ENCODE measurements at places on chromosomes 6 and 20.
A peak's percentile ranks its signal among the peaks of the same experiment; 100 is the strongest.

DNA sequence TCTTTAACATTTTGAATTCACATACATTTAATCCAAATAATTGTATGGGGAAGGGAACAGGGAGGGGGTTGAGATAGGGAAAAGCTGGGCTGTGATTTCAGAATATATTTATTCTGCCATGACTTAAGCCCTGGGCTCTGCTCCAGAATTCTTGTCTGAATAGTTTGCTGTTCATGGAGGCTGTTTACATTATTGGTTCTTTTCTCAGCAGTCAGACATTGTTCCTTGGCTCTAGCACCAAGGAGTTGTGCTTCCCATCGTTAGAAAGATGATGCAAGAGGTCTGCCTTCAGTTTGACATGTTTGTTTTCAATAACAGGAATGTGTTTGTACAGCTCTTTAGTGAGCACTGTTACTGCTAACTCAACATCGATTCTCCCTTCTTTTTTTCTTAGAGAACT lies 198.8 kb upstream of the CDYL start:
- no peak for DNase-seq

DNA sequence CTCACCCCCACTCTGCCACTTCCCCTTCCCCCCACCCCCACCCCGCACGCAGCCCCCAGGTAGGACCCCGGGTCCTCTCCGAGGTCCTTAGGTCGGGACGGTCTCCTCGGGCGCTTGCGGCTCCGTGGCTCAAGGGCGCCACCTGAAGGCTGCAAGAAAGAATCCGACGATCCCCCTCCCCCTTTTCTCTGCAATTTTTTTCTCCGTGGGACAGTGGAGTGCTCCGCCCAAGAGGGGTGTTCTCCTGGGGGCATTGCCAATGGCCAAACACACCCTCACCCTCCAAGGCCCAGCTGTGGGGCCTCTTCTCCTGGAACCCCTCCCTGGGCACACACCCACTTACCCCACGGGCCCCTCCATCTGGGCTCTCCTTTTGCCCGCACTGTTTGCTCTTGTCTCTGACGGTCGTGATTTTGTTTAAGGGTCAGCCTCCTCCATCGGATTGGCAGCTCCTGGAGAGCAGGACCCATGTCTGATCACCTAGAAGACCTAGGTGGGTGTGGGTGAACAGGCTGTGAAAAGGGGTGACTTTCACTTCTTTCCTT lies 1.1 kb upstream of the TMEM74B start:
- DNase-seq = peak; percentile 43

DNA sequence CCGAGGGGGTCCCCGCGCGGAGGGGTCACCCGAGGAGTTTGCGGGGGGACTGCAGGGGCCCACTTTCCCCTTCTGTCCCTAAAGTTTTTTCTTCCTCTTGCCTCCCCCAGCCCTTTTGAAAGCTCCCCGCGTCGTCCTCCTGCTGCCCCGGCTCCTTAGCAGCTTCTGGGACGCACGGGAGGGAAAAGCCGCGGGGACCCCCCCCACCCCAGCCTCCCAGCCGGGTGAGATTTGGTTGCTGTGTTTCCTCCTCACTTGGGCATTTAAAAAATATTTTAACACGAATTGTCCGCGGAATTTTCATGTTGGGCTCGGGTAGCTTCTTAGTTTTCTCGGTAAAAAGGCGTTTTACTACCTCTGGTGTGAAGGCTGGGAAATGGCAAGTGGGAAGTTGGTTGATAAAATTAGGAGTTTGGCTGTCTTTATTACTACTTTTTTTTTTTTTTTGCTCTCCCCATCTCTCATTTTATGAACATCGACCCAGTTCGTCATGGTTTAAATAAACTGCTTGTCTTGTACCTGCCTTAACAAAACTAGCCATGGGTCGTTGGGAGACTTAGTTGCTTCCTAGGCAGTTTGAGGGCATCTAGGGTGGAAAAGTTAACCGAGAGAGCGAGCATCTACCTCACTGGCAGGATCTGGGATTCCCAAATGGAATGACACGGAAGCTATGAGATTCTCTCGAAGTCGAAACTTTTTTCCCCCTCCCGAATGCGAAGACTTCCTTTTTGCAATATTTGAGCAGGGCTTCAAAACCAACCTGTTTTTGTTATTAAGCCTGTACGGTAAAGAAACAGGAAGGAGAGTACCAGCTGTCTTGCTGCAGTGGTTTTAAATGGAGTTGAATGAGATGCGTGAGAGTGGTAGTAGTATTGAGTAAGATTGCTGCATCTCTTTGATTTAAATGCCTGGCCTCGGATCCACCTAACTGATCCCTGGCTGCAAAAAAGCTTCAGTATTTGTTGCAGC lies 868 bp downstream of the NCOA3 start:
- peak; percentile 41 for DNase-seq

GRCh38 chr6:124164343-124164742 lies 360.7 kb downstream of the NKAIN2 start:
- DNase-seq = no peak

- DNase-seq = peak; percentile 10
Measured at GRCh38 chr6:160733050-160733646, 31.1 kb downstream of the PLG start.

DNA sequence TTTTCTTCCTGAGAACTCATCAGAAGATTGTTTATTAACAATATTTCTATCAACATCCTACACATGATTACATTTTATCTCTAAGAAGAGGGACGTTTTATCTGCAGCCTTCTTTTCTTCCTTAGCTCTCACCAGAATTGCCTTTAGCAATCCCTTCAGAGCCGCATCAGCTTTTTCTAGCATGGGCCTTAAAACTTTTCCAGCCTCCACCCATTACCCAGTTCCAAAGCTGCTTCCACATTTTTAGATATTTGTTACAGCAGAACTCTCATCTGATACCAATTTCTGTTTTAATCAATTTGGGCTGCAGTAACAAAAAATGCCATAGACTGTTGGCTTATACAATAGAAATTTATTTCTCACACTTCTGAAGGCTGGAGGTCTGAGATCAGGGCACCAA lies 281.5 kb downstream of the THBS2 start:
- no peak for DNase-seq

- no peak for DNase-seq
Measured at GRCh38 chr6:111487661-111488060, 4.6 kb upstream of the REV3L start.

- no peak for DNase-seq
Measured at GRCh38 chr6:38907264-38907663, 141.3 kb upstream of the GLP1R start.

GRCh38 chr6:84967389-84967788 lies 203.0 kb upstream of the TBX18 start:
- no peak for DNase-seq

DNA sequence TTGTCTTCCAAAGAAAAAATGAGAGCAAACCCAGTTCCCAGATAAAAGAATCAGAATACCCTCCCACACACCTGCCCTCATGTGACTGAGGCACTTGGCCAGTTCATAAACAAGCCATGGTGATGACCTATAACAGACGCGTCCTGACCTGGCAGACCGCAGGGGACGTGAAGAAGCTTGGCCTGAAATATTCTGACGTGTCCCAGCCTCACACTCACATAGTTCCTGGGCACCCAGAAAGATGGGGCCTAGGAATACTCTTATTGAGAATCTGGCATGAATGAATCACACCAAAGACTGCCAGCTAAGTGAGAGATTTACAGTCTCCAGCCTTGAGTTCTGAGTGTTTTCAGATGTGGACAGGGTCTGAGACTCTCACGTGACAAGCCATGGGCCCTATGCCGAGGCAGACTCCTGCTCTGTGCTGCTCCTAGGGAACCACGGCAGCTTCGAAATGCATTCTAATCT lies 17.2 kb upstream of the MAP3K4 start:
- no peak for DNase-seq

DNA sequence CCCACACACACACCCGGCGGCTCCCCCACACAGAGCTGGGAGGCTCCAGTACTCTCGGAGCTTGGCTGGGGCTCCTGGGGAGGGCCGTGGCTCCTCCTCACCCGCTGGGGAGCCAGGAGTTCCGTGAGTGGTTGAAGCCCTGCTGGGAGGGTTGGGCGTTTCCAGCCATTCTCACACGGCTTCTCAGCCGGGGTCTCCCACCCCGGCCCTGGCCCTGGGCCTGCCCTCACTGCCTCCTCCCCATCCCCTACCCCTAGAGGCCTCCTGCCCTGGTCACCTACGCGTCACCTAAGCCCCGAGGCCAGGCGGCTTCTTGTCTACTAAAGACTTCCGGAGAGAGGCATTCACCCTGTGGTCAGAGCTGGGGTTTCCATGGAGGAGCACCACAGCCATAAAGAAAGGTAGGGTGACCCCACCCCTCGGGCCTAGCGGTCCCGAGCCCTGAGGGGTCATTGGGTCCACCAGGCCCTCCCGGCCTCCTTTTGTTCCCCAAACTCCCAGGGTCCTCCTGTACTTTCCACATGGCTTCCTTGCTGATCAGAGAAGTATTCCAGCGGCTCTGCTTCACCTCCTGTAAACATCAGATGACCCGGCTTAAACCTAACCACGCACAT lies 99.3 kb downstream of the TTLL2 start:
- no peak for DNase-seq

DNA sequence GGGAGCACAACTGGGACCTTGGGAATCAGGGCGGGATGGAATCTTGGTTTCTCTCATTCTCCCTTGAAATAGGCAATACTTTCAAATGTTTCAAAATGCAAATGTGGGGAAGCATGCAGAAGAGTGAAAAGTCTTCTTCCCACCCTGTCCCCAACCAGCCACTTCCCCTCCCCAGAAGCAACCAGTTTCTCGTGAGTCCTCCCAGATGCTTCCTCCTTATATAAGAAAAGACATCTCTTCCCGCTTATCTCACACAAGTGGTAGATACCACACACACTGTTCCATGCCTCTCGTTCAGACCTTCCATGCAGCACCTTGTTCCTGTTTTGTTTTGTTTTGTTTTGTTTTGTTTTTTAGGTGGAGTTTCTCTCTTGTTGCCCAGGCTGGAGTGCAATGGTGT lies 25.1 kb downstream of the HCK start:
- DNase-seq = no peak

- DNase-seq = no peak
Measured at GRCh38 chr6:154672086-154672485, 61.1 kb upstream of the SCAF8 start.

- DNase-seq = no peak
Measured at GRCh38 chr6:101486726-101487125, 93.2 kb downstream of the GRIK2 start.

GRCh38 chr6:14231501-14232280 lies 114.1 kb downstream of the CD83 start:
- DNase-seq = no peak

- DNase-seq = no peak
Measured at GRCh38 chr6:26336355-26337198, 28.4 kb upstream of the BTN3A2 start.

Data from activated naive CD4-positive, alpha-beta T cell treated with Interleukin-2 at 50 U/mL for 16 hours (primary cell).